ENCODE measurements at places on chromosomes 12 and 14. TPM values are rescaled to one million over a fixed set of nuclear protein-coding genes. Genes with fewer than 3 reads are reported as not detected.

Gene CDH24
- total RNA-seq: 17.7 TPM

Gene KRT6C
- not detected for total RNA-seq

Gene KRT82
- total RNA-seq: not detected

Gene TAS2R9
- not detected for total RNA-seq

Gene CABP1
- 0.14 TPM for total RNA-seq

Gene TEAD4
- 48.8 TPM for total RNA-seq

Gene L3HYPDH
- total RNA-seq: 19.5 TPM

Gene C12orf60
- 1.2 TPM for total RNA-seq

Gene NDUFA12
- 193 TPM for total RNA-seq

Gene TDRD9
- total RNA-seq: 0.29 TPM

Gene LALBA
- not detected for total RNA-seq

Gene GPR132
- total RNA-seq: 0.29 TPM

Gene ACVRL1
- total RNA-seq: 2.4 TPM

Gene LUM
- total RNA-seq: 0.29 TPM

Gene PKP2
- total RNA-seq: 13.4 TPM

Gene PLEKHG3
- total RNA-seq: 52.8 TPM

Gene SEL1L
- 21.7 TPM for total RNA-seq

Gene MSRB3
- 11.4 TPM for total RNA-seq

Gene FAM181A
- not detected for total RNA-seq

Gene TCL1B
- not detected for total RNA-seq

Gene OR4N5
- not detected for total RNA-seq

Gene TAS2R8
- total RNA-seq: not detected

Gene MYF6
- 0.14 TPM for total RNA-seq

Gene SCN8A
- total RNA-seq: 0.58 TPM

Gene NINJ2
- not detected for total RNA-seq

Gene FGF23
- not detected for total RNA-seq

Gene PPFIA2
- total RNA-seq: 0.80 TPM

Gene TMEM132D
- 0.06 TPM for total RNA-seq

Gene GPR65
- total RNA-seq: not detected

Gene CHMP4A
- 42.8 TPM for total RNA-seq

Gene KCNH3
- total RNA-seq: 0.12 TPM

Gene LRRC10
- total RNA-seq: not detected

Data from epithelial cell of proximal tubule (primary cell).